Upper lobe of left lung (tissue), 6 donors: ENCODE measurements at places on chromosomes 12 and 14. TPM values are rescaled to one million over a fixed set of nuclear protein-coding genes. Genes with fewer than 3 reads are reported as not detected.

DNA sequence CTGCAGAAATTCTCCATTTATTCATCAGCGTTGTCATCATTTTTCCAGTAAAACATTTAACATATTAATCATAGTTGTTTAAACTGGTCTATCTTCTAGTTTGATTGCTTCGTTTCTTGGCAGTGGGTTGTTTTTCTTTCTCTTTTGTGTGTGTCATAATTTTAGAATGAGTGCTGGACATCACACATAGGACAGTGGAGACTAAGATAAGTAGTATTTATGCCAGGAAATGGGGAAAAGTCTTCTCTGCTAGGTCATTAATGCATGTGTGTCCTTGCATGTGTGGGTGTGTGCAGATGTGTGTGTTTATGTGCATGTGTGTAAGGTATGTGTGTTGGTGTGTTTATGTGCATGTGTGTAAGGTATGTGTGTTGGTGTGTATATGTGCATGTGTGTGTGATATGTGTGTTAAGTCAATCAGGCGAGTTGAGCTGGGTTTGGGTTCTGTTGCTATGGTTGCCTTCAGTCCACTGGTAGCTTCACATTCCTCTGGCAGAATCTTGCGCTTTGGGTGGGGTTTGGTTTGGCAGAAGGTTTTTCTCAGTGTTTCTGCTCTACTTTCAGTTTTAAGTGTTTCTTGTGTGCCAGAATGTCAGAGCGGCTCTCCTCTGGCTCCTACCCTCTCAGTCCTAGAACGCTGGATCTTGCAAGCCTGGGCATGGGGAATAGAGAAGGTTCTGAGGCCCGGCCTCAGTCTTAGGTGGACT lies 7.8 kb upstream of the ADGRD1 start:
- no peaks in the 10 kb centered on the region for H3K36me3 ChIP-seq
- peak overlapping the region; percentile 74 for H3K27ac ChIP-seq
- H3K4me3 ChIP-seq = no peak overlapping the region
- no peak for DNase-seq

GRCh38 chr14:65239938-65240296 lies 137.6 kb upstream of the MAX start:
- H3K27ac ChIP-seq = no peak overlapping the region
- no peaks in the 10 kb centered on the region for H3K27me3 ChIP-seq
- H3K4me1 ChIP-seq = peaks cover 8% of the 10 kb centered on the region
- no peaks in the 10 kb centered on the region for H3K36me3 ChIP-seq
- H3K4me3 ChIP-seq = no peak overlapping the region

- DNase-seq = no peak
- no peak overlapping the region for H3K4me3 ChIP-seq
- H3K36me3 ChIP-seq = no peaks in the 10 kb centered on the region
- H3K27me3 ChIP-seq = no peaks in the 10 kb centered on the region
- no peaks in the 10 kb centered on the region for H3K4me1 ChIP-seq
These were observed 76.5 kb upstream of the GRIN2B start for GRCh38 chr12:14057895-14058294.

DNA sequence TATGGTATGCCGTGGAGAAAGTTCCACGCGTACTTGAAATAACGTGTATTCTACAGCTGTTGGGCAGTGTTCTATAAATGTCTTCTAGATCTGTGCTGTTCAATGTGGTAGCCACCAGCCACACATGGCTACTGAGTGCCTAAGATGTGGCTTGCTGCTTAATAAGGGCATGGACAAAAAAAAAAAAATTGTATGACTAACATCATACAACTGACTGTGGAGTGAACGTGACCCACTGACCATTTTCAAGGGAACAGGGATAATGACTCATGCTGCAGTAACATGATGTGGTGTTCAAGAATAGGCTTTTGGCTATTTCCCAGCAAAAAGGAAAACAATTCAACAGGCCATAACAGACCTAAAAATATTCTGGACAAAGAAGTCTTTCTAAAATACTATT lies 13.0 kb downstream of the ATG14 start:
- H3K4me3 ChIP-seq = no peak overlapping the region
- H3K27ac ChIP-seq = no peak overlapping the region
- H3K27me3 ChIP-seq = no peaks in the 10 kb centered on the region

DNA sequence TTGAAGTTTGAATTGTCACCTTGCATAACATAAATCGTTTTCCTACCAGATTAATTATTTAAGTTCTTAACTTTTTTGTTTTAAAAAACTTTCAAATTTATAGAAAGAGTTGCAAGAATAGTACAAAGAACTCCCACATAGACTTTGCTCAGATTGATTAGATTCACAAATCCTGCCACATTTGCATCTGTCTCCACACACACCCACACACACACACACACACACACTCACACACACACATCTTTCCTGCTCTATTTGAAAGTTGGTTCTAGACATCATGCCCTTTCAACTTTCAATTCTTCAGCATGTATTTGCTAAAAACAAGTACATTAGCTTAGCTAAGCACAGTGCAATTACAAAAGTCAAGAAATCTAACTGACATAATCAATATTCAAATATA lies 184.0 kb downstream of the ITPR2 start:
- no peak overlapping the region for H3K27ac ChIP-seq
- H3K4me1 ChIP-seq = no peaks in the 10 kb centered on the region
- DNase-seq = no peak
- H3K27me3 ChIP-seq = no peaks in the 10 kb centered on the region

- no peak overlapping the region for H3K4me3 ChIP-seq
- peak; percentile 74 for DNase-seq
- H3K27ac ChIP-seq = peak overlapping the region; percentile 69
- peaks cover 58% of the 10 kb centered on the region for H3K4me1 ChIP-seq
- H3K36me3 ChIP-seq = no peaks in the 10 kb centered on the region
These were observed 245.3 kb downstream of the ZFP36L1 start for GRCh38 chr14:68547305-68548193.

- H3K27me3 ChIP-seq = no peaks in the 10 kb centered on the region
- no peaks in the 10 kb centered on the region for H3K4me1 ChIP-seq
- H3K36me3 ChIP-seq = no peaks in the 10 kb centered on the region
- no peak overlapping the region for H3K27ac ChIP-seq
These were observed 55.4 kb downstream of the ASCL1 start for GRCh38 chr12:103012884-103013283.

RNASE1 gene
- total RNA-seq = 809 TPM

C1QL4 gene
- total RNA-seq = not detected

DNA sequence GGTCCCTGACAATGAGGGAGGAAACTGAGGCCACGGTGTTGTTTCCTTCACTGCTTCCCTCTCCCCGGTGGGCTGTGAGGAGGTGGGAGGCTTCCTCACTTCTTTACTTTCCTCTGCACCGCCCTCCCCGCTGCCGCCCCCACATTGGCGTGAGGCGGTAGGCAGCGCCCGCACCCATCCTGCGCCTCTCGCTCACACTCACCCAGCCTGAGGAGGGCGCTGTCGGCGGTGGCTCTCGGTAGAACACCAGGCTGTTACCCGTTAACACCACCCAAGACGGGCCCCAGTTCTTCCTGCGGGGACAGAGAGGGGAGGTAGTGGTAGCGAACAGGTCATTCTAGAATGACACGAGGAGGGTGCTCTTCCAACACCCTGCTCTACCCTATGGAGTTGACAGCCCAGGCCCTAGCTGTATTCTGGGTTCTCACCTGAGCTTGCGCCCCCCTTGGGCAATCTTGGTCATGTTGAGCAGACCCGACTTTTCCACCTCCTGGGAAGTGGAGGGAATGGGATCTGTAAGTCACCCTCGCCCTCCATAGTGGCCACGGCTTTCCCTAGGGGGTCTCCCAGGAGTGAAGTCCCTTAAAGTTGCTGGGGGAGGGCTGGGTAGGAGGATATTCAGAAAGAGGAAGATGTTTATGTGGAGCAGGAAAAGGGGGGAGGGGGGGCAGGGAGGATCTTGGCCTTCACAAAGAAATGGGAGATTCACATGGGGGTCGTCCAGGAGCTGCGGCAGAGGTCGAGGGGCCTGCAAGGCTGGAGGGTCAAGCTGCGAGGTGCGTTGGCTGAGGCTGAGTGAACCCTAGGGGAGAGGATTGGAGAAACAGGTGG lies 3.3 kb downstream of the ARHGAP9 start:
- H3K27ac ChIP-seq = peak overlapping the region; percentile 78
- H3K4me1 ChIP-seq = peaks cover 28% of the 10 kb centered on the region
- H3K27me3 ChIP-seq = no peaks in the 10 kb centered on the region

DNA sequence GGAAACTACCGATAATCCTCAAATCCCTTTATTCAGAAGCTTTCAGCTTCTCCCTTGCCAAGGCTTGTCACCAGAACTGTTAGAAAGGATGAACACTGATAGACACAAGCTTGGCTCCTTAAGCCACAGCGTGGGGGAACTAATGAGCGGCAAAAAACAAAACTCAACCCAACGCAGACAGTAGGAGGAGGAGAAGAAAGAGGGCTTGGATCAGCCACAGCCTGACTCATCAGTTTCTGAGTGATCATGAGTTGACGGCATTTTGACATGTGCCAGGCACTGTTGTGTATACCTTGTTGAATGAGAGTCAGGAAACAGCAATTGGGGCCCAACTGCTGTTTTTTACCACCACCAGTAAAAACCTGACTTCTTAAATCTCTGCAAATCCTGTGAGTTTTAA lies 23.7 kb downstream of the PLXNC1 start:
- H3K4me1 ChIP-seq = peaks cover 29% of the 10 kb centered on the region
- H3K4me3 ChIP-seq = no peak overlapping the region
- H3K27ac ChIP-seq = peak overlapping the region; percentile 82
- no peaks in the 10 kb centered on the region for H3K36me3 ChIP-seq

POU6F1 gene
- total RNA-seq = 16.6 TPM

AGAP2 gene
- 6.3 TPM for total RNA-seq

- no peak overlapping the region for H3K27ac ChIP-seq
- H3K4me3 ChIP-seq = no peak overlapping the region
- no peaks in the 10 kb centered on the region for H3K36me3 ChIP-seq
- no peak for DNase-seq
- H3K4me1 ChIP-seq = no peaks in the 10 kb centered on the region
These were observed 875 bp downstream of the MFAP5 start for GRCh38 chr12:8661751-8662150.

HSPA2 gene
- total RNA-seq = 25.7 TPM

GRCh38 chr12:68332728-68333630 lies 817 bp upstream of the MDM1 start:
- peaks cover 11% of the 10 kb centered on the region for H3K4me1 ChIP-seq
- no peak for DNase-seq
- peak overlapping the region; percentile 53 for H3K4me3 ChIP-seq

DNA sequence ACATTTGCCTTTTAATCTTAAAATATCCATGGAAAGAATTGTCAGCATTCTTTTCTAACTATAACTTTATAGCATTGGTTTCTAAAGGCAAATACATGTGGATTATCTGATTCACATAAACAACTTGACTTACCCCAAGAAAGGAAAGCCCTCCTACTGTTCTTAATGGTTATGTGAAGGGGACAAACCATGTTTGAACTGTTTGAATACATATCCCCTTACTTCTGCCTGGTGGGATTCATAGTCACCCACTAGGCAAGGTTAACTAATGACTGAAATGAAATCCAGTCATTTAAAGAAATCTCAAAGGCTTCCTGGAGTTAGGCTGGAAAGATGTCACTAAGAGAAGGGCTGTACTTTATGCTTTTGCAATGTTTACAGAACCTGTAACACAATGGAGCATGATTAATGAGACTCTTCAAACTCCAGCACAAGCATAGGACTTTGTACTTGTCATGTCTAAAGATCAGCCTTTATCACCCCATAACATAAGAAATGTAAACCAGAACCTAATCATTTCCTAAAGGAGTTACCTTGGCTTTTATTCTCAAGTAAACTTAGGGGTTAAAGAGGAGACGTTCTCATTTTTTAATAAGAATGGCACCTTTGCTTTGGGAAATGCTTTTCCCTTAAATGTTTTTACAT lies 10.2 kb upstream of the FLRT2 start:
- no peak for DNase-seq
- no peaks in the 10 kb centered on the region for H3K36me3 ChIP-seq
- H3K27me3 ChIP-seq = no peaks in the 10 kb centered on the region
- no peak overlapping the region for H3K4me3 ChIP-seq

GRCh38 chr12:121560392-121561008 lies 20.3 kb downstream of the KDM2B start:
- no peaks in the 10 kb centered on the region for H3K36me3 ChIP-seq
- H3K27me3 ChIP-seq = no peaks in the 10 kb centered on the region
- H3K4me1 ChIP-seq = no peaks in the 10 kb centered on the region
- no peak overlapping the region for H3K4me3 ChIP-seq
- no peak overlapping the region for H3K27ac ChIP-seq

DNA sequence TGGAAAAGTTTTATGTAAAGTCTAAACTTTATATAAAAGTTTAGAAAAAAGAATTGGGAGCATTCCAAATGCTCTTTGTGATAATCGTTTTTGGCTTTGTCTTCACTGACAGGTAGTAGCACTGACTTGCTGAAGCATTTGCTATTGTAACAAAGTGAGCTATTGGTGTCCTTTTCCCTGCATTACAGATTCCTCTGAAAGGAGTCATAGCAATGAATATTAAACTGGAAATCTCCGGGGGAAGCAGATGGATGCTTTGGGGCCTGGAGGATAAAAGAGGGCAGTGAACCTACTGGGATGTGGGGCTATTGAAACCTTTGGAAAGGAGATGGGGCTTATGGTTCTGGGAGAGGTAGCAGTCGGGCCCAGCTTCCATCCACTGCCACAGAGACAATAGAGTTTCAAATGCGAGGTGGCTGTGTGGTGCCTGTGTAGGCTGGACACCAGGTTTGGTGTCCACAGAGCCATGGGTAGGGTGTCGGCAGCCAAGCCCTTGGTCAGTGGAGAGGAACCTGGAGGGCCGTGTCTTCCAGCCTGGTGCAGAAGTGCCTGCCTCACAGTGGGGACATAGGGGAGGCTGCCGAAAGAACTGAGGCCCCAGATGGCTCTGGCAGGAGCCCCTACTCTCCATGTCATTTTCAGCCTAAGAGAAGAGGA lies 10.1 kb downstream of the GSG1 start:
- no peak for DNase-seq
- H3K27me3 ChIP-seq = no peaks in the 10 kb centered on the region
- H3K4me3 ChIP-seq = no peak overlapping the region
- H3K36me3 ChIP-seq = no peaks in the 10 kb centered on the region
- peaks cover 18% of the 10 kb centered on the region for H3K4me1 ChIP-seq

ACOT6 gene
- not detected for total RNA-seq

GRCh38 chr12:8123124-8123912 lies at the start of gene CLEC4A:
Gene CLEC4A, plus strand, starts transcription at chr12:8123617. Its CDS starts 262 bp downstream, at chr12:8123879.
- no peaks in the 10 kb centered on the region for H3K4me1 ChIP-seq
- no peaks in the 10 kb centered on the region for H3K36me3 ChIP-seq
- no peaks in the 10 kb centered on the region for H3K27me3 ChIP-seq
- H3K4me3 ChIP-seq = no peak within 1 kb of the TSS
- no peak for DNase-seq
- H3K27ac ChIP-seq = peak within 1 kb of the TSS; percentile 63

DNA sequence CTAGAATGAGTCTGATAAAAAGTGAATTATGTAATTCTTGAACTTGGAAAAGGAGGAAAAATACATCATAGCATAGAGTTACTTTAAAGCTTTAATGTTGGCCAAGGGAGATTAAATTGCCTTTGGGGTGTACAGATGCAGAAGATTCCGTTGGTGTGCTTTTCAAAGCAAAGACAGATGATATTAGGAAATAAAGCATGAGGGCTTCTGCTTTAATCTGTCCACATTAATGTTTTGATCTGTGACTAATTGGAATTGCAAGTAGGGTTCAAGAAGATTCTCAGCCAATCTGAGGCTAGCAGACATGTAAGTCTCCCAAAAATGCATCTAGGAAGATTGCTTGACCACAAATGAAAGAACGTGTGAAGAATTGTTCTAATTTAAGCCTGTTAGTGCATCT lies 35.2 kb downstream of the LGR5 start:
- no peaks in the 10 kb centered on the region for H3K4me1 ChIP-seq
- no peak for DNase-seq
- no peaks in the 10 kb centered on the region for H3K36me3 ChIP-seq
- H3K27me3 ChIP-seq = no peaks in the 10 kb centered on the region
